ENCODE measurements at places on chromosomes 4 and X. TPM values are rescaled to one million over a fixed set of nuclear protein-coding genes. Genes with fewer than 3 reads are reported as not detected.

The CXorf65 gene
- not detected for polyA plus RNA-seq

The MAGEA3 gene
- polyA plus RNA-seq, result not detected

The LIAS gene
- 38.6 TPM for polyA plus RNA-seq

The CENPI gene
- 13.9 TPM for polyA plus RNA-seq

The LRP2BP gene
- polyA plus RNA-seq, result 6.9 TPM

GRCh38 chr4:73815145-73815544 lies 21.3 kb upstream of the CXCL6 start:
- DNase-seq, result no peak

DNA sequence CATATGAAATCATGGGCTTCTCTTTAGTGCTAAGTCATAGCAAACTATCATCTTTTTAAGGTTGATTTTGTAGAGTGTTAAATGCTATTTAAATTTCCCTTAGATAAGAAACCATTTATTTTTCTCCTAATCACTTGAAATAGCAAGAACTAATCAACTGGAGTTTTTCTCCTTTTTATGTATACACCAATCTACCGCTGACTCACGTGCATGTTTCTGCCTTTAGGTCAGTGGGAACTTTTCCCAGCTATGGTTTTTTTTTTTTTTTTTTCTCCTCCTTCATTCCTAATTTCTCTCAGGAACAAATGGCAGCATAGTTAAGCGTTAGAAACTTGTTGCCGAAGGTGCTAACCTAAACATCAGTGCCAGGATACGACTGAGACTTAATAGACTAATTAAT lies 176.4 kb downstream of the BMPR1B start:
- DNase-seq, result no peak

DNA sequence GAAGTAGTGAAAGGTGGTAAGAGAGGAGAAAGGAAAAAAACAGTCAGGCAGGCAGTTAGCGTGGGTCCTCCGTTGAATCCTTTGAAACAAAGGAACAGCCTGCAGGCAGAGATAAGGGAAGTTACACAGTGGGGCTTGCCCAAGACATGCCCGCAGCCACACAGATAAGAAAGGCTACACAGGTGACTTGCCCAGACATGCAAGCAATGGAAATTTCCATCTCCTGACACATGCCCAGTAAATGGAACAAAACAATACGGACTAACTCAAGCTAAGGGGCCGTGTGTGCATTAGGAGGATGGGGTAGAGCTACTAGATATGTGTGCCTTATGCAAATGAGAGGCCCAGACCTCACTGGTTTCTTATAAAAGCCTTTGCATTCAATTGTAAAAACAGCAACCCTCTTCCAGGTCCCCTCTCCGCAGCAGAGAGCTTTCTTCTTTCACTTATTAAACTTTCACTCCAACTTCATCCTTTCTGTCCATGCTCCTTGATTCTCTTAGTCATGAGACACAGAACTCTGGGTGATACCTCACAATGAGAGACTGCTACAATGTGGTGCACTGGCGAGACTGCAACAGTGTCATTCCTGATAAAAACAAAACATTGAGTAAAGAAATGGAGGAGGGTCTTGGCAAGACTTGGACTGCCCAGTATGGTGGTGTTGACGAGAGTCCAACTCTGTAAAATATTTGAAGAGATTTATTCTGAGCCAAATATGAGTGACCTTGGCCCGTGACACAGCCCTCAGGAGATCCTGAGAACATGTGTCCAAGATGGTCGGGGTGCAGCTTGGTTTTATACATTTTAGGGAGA lies 997.4 kb upstream of the PRKX start:
- no peak for DNase-seq

DNA sequence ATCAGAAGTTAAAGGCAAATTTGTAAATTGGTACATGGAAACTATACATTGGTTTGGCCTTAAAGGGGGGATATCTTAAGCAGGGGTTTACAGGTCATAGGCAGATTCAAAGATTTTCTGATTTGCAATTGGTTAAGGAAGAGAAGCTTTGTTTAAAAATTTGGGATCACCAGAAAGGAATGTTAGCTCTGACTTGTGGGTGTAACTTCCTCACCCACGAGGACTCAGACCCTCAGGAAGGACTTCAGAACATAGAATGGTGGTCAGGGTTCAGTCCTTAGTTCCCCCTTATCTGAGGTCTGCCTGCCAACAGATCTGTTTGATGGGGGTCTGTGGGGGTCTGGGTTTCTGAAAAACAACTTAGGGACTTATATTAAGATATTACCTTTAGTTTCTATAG lies 427.4 kb upstream of the DIPK2B start:
- DNase-seq, result no peak

DNA sequence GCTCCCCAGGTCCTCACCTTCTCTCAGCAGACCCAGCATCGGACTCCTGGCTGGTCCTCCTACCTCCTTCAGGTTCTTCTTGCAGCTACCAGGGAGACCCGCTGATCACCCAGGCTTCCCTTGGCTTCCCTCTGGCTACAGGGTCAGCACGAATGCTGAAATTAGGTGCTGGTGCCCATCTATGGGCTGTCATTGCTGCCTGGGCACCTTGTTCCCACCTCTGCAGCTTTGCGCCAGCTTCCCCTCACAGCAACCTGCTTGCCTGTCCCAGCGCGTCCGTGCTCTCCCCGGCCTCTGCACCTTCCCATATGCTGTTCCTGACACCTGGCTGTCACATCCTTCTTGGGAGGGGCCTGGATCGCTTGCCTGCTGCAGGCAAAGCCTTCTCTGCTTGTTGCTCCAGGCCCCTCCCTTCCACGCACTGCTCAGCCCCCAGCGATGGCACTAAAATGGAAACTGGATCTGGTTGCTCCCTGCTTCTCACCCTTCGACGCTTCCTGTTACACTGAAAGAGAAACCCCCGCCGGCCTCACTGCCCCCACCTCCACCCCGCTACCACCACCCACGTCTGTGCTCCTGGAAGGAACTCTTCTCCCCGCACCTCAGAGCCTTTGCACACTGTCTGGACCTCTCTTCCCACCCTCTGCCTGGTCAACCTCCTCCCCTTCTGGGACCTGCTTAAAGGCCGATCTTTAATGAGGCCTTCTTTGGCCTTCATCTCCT lies 22.2 kb downstream of the C4orf50 start:
- DNase-seq, result no peak

GRCh38 chrX:116436358-116436816 lies at the start of gene SLC6A14:
TSS of gene SLC6A14 (plus strand) at chrX:116436606. CDS start at chrX:116436710, 104 bp downstream.
- no peak for DNase-seq

DNA sequence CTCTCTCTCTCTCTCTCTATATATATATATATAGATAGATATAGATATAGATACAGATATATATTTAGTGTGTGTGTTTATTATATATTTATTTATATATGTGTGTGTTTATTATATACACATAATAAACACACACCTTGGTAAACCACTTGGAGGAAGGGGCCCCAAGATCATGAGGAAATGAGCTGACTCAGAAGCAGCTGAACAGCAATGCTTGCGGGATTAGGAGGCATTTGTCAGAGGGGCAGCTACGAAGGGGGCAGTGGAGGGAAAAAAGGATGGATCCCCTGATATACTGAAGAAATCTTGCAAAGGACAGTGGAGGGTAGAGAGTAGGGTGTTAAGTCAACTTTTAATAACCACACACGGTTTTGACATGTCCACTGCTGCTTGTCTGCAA lies 120.0 kb upstream of the SORBS2 start:
- DNase-seq, result no peak

DNA sequence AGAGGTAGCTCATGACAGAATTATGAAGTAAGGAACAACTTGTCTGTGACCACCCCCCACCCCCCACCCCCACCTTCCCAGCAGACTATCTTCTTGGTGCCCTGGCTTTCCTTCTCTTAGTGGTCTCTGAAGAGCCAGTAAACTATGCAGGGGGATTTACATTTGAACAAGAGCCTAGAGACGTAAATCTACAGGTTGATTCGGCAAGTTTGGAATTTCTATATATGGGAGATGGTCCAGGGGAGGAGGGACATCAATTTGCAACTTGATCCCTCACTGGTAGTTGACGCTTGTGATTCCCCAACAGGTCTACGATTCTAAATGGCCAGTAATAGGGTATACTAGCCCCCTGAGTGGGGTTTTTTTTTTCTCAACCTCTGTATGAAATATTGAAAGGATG lies 36.7 kb downstream of the IL13RA1 start:
- no peak for DNase-seq

GRCh38 chrX:56499372-56499771 lies 64.1 kb upstream of the UBQLN2 start:
- DNase-seq, result no peak

GRCh38 chrX:29397506-29397905 lies 810.3 kb downstream of the IL1RAPL1 start:
- DNase-seq, result no peak

- no peak for DNase-seq
These were observed 772 bp downstream of the EOLA1 start for GRCh38 chrX:149541521-149542047.
